ENCODE measurements at places on chromosomes 12 and 14.

DNA sequence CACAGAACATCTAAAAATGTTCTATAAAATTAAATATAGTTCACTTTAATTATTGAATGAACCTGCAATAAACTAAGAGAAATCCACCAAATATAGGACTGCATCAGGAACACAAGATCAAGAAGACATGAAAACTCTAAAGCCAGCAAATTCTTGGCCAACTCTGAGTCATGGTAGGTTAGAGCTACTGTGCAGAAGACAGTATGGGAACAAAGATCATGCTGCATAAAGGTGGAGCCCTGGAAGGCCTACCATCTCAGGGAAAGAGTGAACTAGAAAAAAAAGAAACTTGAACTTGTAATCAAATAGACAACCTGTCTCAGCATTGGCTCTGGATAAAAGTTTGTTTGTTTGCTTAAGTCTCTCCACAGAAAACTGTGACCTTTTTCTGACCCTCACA is 66.9 kb upstream of the CNOT2 start:
- no peak for DNase-seq

DNA sequence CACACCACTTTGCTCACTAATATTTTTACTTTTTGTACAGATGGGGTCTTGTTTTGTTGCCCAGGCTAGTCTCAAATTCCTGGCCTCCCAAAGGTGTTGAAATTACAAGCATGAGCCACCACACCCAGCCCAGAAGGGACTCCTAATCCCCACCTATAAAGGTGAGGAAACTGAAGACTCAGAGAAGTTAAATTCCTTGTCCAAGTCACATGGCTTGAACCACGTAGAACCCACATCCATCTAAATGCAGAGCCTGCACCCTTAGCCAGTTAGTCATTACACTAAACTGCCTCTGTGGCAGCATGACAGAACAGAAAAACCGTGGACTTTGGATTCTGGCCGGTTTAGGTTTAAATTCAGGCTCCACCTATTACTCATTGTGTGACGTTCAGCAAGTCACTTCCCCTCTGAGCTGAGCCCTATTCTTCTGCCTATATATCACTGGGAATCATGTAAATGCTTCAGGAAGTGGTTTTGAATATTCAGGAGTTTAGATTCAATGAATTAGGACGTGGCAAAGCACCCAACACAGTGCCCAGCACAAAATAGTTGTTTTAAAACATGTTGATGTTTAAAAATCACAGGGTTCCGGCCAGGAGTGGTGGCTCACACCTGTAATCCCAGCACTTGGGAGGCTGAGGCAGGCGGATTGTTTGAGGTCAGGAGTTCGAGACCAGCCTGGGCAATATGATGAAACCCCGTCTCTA is 3.0 kb upstream of the CORO1C start:
- DNase-seq, result peak; percentile 92

DNA sequence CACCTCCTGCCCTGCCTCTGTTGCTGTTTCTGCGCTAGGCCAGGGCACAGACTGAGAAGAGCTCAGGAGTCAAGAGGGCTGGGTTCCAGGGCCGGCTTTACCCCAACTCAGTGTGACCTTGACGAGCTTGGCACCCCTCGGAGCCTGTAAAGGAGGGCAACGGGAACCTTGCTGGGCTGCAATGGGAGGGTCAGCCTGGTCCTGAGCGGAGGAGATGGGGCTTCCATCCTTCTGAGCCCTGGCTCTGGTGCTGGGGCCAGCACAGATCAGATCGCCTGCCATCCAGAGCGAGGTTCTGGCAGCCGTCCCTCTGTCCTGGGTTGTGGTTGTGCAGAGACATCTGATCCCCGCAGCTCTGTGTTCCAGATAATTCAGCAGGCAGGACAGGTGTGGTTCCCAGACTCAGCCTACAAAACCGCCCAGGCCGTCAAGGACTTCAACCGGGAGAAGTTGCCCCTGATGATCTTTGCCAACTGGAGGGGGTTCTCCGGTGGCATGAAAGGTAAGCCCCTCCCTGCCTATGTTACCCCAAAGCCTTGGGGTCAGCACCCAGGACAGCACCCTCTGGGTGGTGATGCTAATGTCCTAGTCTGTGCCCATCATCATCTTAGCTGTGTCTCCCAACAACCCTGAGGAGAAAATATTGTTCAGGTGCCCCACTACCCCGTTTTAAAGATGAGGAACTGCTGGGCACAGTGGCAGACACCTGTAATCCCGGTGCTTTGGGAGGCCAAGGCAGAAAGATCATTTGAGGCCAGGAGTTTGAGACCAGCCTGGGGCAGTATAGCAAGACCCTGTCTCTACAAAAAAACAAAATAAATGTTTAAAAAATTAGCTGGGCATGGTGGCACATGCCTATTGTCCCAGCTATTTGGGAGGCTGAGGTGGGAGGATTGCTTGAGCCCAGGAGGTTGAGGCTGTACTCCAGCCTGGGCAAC is 50.2 kb downstream of the FOXN4 start:
- no peak for DNase-seq

DNA sequence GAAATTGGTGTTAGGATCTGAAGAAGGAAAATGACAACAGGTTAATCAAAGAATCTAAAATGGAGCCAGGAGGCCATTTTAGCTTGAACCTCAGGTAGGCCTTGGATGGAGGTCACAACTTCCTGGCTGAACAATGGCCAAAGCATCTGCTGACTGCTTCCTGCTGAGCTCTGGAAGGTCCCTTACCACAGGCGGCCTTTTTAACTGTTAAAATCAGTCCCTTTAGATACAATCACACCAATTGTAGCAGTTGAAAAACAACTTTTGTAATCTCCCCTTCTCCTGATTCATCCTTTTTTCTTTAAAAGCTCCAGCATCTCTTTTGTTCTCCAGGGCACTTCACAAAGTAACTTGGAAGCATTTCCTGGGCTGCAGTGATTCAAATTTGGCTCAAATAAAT is 388.8 kb downstream of the PDZRN4 start:
- no peak for DNase-seq

DNA sequence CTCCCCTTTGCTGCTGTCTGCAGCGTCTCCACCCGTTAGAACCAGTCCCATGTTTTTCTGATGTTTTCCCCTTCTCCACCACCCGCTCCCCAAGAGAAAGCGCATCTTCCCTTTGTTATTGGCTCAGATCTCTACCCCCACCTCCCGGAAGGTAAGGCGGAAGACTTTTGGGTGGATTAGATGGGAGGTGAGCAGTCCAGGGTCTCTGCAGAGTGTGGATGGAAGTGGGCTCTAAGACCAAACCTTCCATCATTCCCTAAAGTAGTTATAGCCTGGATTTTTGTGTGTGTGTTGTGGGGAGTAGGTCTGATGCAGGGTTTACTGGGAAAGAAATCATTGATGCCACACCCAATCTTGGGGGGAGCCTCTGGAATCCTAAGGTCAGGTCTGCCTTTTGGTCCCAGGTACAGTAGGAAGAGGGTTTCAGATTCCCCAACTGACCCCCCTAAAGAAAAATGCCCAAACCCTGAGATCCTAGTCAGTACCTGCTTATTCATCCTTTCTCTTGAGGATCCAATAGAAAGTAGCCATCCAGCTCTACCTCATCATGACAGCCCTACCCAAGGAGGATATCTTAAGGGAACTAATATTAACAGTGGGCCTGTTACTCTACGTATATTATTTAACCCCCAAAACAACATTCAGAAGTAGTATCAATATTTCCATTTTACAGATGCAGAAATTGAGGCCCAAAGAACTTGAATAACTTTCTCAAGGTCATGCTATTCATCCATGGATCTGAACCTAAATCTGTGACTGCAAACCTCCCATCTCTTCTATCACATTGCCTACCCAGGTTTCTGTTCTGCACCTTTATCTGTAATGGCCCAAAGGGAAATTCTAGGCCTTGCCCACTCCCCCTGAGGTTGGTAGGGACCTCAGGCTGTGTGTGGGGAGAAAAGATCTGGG is 1.1 kb downstream of the KIF5A start:
- no peak for DNase-seq

DNA sequence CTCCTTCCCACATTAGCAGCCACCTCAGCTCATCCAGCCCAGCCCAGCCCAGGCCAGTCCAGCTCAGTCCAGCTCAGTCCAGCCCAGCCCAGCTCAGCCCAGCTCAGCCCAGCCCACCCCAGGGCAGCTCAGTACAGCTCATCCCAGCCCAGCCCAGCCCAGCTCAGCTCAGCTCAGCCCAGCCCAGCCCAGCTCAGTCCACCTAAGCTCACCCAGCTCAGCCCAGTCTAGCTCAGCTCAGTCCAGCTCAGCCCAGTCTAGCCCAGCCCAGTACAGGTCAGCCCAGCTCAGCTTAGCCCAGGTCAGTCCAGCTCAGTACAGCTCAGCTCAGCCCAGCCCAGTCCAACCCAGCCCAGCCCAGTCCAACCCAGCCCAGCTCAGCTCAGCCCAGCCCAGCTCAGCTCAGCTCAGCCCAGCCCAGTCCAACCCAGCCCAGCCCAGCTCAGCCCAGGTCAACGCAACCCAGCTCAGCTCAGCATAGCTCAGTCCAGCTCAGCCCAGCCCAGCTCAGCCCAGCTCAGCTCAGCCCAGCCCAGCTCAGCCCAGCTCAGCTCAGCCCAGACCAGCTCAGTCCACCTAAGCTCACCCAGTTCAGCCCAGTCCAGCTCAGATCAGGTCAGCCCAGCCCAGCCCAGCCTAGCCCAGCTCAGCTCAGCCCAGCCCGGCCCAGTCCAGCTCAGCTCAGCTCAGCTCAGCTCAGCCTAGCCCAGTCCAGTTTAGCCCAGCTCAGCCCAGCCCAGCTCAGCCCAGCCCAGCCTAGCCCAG is 63.0 kb downstream of the TMEM121 start:
- no peak for DNase-seq
